ENCODE measurements at places on chromosomes 11 and 22.

DNA sequence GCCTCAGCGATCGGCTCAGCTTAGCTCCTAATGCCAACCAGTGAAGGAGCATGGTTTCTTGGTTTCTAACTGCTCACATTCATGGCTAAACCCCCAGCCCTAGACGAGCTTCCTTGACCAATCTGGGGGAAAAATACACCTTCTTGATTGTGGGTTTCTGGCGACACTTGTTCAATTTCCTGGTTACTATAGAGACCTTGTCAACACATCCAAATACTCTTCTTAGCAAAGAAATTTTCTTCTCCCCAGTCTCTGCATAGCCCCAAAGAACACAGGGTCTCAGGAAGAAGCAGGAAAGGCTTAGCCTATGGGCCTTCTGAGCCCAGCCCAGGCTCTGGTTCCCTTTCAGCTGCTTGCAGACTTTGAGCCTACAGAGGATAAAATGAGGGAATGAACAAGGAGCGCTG lies 88.5 kb upstream of the SYT13 start:
- no peak overlapping the region for H3K4me3 ChIP-seq
- H3K4me1 ChIP-seq: peaks cover 35% of the 10 kb centered on the region
- peak overlapping the region; percentile 44 for H3K27ac ChIP-seq
- no peaks in the 10 kb centered on the region for H3K27me3 ChIP-seq
- no peaks in the 10 kb centered on the region for H3K36me3 ChIP-seq
- peak; percentile 59 for DNase-seq

DNA sequence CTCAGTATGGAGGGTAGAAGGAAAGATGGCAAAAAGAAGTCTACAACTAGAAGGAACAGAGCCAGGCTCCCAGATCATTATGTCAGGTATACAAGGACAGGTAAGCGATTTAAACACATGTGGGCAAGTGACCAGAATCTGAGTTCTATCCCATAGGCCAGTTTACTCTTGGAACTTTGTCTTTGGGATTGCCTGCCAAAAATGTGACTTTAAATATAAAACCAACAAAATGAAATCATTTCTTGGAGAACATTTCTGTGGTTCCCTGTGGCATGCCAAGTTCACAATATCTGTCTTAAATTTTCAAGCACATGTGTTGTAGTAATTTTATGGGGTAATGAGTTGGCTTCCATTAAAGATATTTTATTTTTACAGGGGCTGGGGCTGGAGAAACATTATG lies 141.0 kb downstream of the SLC17A6 start:
- no peaks in the 10 kb centered on the region for H3K27me3 ChIP-seq
- H3K36me3 ChIP-seq: no peaks in the 10 kb centered on the region
- no peak for DNase-seq
- H3K4me1 ChIP-seq: no peaks in the 10 kb centered on the region

GRCh38 chr11:75577207-75577606 lies 15.2 kb downstream of the SERPINH1 start:
- no peak overlapping the region for H3K27ac ChIP-seq
- peaks cover 2% of the 10 kb centered on the region for H3K36me3 ChIP-seq

GRCh38 chr11:16738193-16738946 lies at the start of gene C11orf58:
Gene C11orf58 (plus strand): TSS chr11:16738647. CDS start chr11:16738779, 132 bp downstream.
- H3K27ac ChIP-seq: peak within 1 kb of the TSS; percentile 99
- DNase-seq: peak; percentile 98
- H3K4me1 ChIP-seq: peaks cover 41% of the 10 kb centered on the region
- H3K36me3 ChIP-seq: no peaks in the 10 kb centered on the region
- H3K4me3 ChIP-seq: peak within 1 kb of the TSS; percentile 70

- peak; percentile 61 for DNase-seq
- peaks cover 92% of the 10 kb centered on the region for H3K4me1 ChIP-seq
- peaks cover 47% of the 10 kb centered on the region for H3K36me3 ChIP-seq
- peak overlapping the region; percentile 39 for H3K4me3 ChIP-seq
- peak overlapping the region; percentile 42 for H3K27ac ChIP-seq
- no peaks in the 10 kb centered on the region for H3K27me3 ChIP-seq
These were observed 23.1 kb downstream of the CD6 start for GRCh38 chr11:60994541-60995080.

DNA sequence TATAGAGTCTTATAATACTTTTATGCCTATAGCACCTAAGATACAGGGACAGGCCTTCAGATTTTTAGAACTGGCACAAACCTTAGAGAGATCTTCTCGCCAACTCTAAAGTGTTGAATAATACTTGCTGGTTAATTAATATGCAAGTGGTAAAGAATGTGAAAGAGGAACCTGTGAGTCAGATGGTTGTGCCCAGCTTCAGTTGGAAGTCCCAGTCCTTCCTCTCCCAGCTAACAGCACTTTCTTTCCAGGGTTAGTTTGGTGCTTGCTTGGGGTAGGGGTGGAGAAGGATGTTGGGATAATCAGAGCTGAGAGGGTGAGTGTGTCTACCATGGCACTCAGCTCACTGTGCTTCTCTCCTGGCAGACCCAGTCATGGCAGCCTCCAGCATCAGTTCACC lies 4.9 kb upstream of the TMEM132A start:
- H3K27ac ChIP-seq: no peak overlapping the region
- no peak overlapping the region for H3K4me3 ChIP-seq
- peaks cover 41% of the 10 kb centered on the region for H3K36me3 ChIP-seq
- H3K27me3 ChIP-seq: peaks cover 4% of the 10 kb centered on the region

GRCh38 chr22:19244600-19245352 lies 46.7 kb downstream of the CLTCL1 start:
- no peak overlapping the region for H3K27ac ChIP-seq
- H3K4me1 ChIP-seq: no peaks in the 10 kb centered on the region
- DNase-seq: no peak
- no peaks in the 10 kb centered on the region for H3K36me3 ChIP-seq

DNA sequence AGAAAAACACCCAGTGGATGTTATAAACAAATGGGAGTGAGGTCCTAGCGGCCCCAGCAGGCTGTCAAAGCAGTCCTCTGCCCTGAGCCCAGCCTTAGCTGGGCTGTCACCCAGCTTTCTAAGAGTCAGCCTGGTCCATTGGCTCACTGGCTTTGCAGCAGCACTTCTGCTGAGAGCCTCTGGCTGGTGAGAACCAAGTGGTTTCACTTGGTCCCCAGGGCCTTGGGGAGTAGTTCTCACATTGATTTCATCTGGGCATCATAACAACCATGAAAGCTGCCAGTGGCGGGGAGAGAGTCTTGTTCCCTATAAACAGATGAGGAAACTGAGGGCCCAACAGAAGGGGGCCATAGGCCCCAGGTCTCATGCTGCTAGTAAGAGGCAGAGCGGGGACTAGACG lies 11.4 kb downstream of the SEC14L6 start:
- H3K4me3 ChIP-seq: no peak overlapping the region
- H3K4me1 ChIP-seq: no peaks in the 10 kb centered on the region
- H3K27me3 ChIP-seq: no peaks in the 10 kb centered on the region
- DNase-seq: no peak

DNA sequence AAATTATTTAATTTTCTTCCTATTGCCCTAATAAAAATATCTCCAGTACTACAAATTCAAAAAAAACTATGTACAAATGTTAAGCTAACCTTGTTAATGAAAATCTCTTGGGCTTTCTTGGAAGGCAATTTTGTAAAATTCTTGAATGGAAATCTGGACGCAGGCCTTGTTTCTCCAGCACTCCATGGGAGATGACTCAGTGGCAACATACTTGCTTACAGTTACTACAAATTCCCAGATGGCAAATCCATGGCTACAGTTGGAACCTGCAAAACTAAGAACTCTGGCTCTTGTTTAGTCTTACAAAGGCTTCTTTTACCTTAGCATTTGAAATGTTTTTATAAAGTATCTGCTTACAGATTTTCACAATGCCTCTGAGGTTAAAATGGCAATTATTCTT lies 725.2 kb downstream of the DLG2 start:
- H3K27me3 ChIP-seq: no peaks in the 10 kb centered on the region
- H3K4me1 ChIP-seq: no peaks in the 10 kb centered on the region
- H3K4me3 ChIP-seq: no peak overlapping the region
- H3K36me3 ChIP-seq: no peaks in the 10 kb centered on the region
- DNase-seq: no peak
- H3K27ac ChIP-seq: no peak overlapping the region

- H3K4me3 ChIP-seq: no peak overlapping the region
- DNase-seq: no peak
- peaks cover 6% of the 10 kb centered on the region for H3K4me1 ChIP-seq
These were observed 1.6 kb upstream of the MFRP start for GRCh38 chr11:119347940-119348605.
